ENCODE measurements at places on chromosomes 2 and 18. TPM values are rescaled to one million over a fixed set of nuclear protein-coding genes. Genes with fewer than 3 reads are reported as not detected.

GRCh38 chr2:3847397-3848052 is 144.2 kb downstream of the DCDC2C start:
- no peak for DNase-seq

DNA sequence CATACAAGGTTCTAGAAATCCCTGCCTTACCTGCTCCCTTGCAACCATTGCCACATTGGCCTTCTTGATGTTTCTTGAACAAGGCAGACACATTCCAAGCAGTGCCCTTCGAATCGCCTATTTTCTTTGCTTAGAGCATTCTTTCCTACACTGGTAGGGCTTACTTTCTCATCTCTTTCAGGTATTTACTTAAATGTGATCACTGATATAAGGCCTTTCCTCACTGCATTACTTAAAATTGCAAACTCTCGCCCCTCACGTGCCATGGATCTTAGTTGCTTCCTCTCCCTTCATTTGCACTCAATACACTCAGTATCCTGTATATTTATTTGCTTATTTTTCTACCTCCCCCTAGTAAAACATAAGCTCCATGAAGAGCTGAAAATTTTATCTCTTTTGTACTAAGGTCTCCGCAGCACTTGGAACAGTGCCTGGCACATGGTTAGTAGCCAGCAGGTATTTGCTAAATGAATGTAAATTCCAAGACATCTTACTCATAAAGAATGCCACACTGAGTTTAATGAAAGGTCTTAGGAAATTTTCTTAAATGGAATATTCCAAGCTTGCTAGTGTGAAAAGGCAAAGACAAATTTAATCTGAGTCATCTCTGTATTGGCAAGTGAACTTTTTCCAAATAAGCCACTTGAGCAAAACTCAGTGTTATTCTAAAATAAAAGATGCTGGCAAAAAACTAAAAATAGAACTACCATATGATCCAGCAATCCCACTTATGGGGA is 42.4 kb upstream of the FIGN start:
- no peak for DNase-seq

GRCh38 chr2:170026361-170026760 is 151.6 kb upstream of the MYO3B start:
- no peak for DNase-seq

DNA sequence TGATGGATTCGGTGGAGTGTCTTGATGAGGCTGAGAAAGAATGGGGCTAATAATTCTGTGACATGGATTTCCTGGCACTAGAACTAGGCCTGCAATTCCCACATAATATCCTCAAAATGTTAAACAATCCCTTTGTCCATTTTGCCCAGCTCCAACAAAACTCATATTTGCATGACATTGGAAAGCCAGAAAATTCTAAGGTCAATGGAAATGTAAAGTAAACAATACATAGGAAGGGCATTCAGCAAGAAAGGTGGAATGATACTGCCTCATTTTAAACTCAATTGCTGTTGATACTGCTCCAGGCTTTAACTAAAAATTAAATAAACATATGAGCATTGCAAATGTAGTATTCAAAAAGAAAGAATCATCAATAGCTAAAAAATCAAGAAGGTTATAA is 434.8 kb upstream of the SLC8A1 start:
- DNase-seq, result no peak

GRCh38 chr2:178927173-178927572 is 120.0 kb upstream of the TTN start:
- DNase-seq, result no peak

GRCh38 chr2:46385786-46386577 is 88.8 kb downstream of the EPAS1 start:
- no peak for DNase-seq

GRCh38 chr18:13219593-13220159 is 1.1 kb downstream of the LDLRAD4 start:
- peak; percentile 16 for DNase-seq

- peak; percentile 75 for DNase-seq
Measured at GRCh38 chr2:230987137-230988020, 8.5 kb upstream of the SPATA3 start.

DNA sequence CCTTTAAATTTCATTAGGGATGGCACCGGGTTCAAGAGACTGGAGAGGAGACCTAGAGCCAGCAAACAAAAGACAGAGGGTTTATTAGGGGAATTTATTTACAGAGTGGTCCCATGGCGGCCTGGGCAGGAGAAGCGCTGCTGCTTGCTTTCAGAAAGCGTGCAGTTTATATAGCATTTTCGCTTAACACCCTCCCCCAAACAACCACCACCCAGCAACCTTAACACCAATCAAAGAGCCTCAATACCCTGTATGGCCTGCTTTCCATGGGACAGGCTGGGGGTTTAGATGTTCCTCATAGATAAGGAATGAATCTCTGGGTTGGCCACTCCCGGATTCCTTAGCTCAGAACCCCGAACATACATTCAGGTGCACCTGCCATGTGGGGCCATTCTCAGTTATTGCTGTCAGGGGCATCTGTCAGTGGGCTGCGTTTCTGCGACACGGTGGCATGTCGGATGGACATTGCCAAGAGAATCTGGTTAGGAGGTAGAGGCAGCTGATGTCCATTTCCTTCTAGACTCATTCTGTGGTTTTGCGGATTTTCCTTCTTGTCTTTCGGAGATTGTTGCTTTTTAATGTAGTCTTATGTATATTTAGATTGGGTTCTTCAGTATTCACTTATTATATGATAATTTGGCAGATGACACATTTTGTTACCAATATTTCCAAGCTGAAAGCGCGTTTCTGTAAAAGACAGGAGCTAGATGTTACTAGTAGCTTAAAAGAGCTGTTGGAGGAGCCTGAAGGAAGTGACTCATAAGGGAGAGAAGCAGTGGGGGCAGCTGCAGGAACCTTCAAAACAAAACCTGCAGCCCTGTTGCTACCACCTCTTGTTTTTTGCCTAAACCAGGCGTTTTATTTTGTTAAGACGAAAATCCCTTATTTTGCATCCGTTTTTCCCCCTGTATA is 7.2 kb downstream of the AGAP1 start:
- DNase-seq, result no peak

- DNase-seq, result no peak
Measured at GRCh38 chr18:50034029-50034428, 160.9 kb downstream of the MYO5B start.

- peak; percentile 65 for DNase-seq
Measured at GRCh38 chr2:226799211-226799975, at the start of gene IRS1. IRS1 (minus strand) TSS chr2:226799820; CDS start chr2:226798738, 1,082 bp downstream.

GRCh38 chr2:140695155-140695554 is 1435.7 kb downstream of the LRP1B start:
- DNase-seq, result no peak

GRCh38 chr2:31413025-31413424 is 1.5 kb downstream of the XDH start:
- no peak for DNase-seq

- DNase-seq, result no peak
Measured at GRCh38 chr18:59141294-59142068, 1.8 kb downstream of the SEC11C start.

GRCh38 chr2:180240774-180241173 is 233.7 kb upstream of the CWC22 start:
- no peak for DNase-seq

- no peak for DNase-seq
Measured at GRCh38 chr2:197235711-197236110, 74.9 kb downstream of the ANKRD44 start.

- no peak for DNase-seq
Measured at GRCh38 chr2:86193901-86194567, 1.2 kb downstream of the IMMT start.

DNA sequence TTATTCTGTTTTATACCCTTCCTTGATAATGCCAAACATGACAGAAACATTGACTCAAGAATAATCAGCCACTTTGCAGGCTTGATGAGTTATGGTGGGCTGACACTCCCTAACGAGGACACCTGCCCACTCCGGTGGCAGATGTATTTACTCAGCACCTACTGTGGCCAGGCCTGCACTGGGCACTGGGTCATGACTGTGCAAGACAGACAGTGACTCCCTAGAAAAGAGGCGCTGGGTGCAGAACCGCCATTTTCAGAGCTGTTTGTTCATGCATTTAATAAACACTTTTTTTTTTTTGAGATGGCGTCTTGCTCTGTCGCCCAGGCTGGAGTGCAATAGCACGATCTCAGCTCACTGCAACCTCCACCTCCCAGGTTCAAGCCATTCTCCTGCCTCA is 32.5 kb downstream of the SNED1 start:
- DNase-seq, result no peak

GRCh38 chr2:227248876-227249275 is 76.2 kb upstream of the MFF start:
- DNase-seq, result no peak

CDH20 gene
- polyA plus RNA-seq, result not detected

TOGARAM2 gene
- polyA plus RNA-seq, result not detected

TUBA3D gene
- polyA plus RNA-seq, result not detected

VIL1 gene
- 0.05 TPM for polyA plus RNA-seq

ADRA2B gene
- not detected for polyA plus RNA-seq

HTR2B gene
- not detected for polyA plus RNA-seq

AGXT gene
- polyA plus RNA-seq, result not detected

COL6A3 gene
- polyA plus RNA-seq, result 1.8 TPM

ARHGEF33 gene
- not detected for polyA plus RNA-seq

CRYGC gene
- not detected for polyA plus RNA-seq

MAP4K4 gene
- 26.6 TPM for polyA plus RNA-seq

Measured in naive thymus-derived CD8-positive, alpha-beta T cell (primary cell).